Esophagus muscularis mucosa (tissue), 4 donors: ENCODE measurements at places on chromosomes 4 and X. TPM values are rescaled to one million over a fixed set of nuclear protein-coding genes. Genes with fewer than 3 reads are reported as not detected.

SPANXN4 gene
- total RNA-seq = not detected

PCDH19 gene
- total RNA-seq = 3.0 TPM

TLR6 gene
- total RNA-seq = 1.7 TPM

GRCh38 chr4:143391895-143392294 lies 55.2 kb downstream of the GAB1 start:
- H3K27ac ChIP-seq = peak overlapping the region; percentile 83
- H3K4me3 ChIP-seq = no peak overlapping the region
- DNase-seq = no peak
- H3K36me3 ChIP-seq = no peaks in the 10 kb centered on the region

GRCh38 chrX:70444326-70444945 lies at the start of gene DLG3:
DLG3 (plus strand) TSS chrX:70444835; CDS start chrX:70445202, 367 bp downstream.
- H3K36me3 ChIP-seq = no peaks in the 10 kb centered on the region
- no peak for DNase-seq
- peaks cover 12% of the 10 kb centered on the region for H3K27me3 ChIP-seq

SRPX2 gene
- 41.5 TPM for total RNA-seq

TENT5D gene
- total RNA-seq = not detected

- no peaks in the 10 kb centered on the region for H3K27me3 ChIP-seq
- H3K4me1 ChIP-seq = no peaks in the 10 kb centered on the region
- H3K4me3 ChIP-seq = no peak overlapping the region
- no peaks in the 10 kb centered on the region for H3K36me3 ChIP-seq
- no peak overlapping the region for H3K27ac ChIP-seq
These were observed 19.1 kb downstream of the MTNR1A start for GRCh38 chr4:186536285-186536684.

- no peak for DNase-seq
- H3K4me1 ChIP-seq = no peaks in the 10 kb centered on the region
- no peaks in the 10 kb centered on the region for H3K27me3 ChIP-seq
- H3K27ac ChIP-seq = no peak overlapping the region
- H3K36me3 ChIP-seq = no peaks in the 10 kb centered on the region
- H3K4me3 ChIP-seq = no peak overlapping the region
These were observed 112.7 kb upstream of the DUSP21 start for GRCh38 chrX:44731160-44731559.

DNA sequence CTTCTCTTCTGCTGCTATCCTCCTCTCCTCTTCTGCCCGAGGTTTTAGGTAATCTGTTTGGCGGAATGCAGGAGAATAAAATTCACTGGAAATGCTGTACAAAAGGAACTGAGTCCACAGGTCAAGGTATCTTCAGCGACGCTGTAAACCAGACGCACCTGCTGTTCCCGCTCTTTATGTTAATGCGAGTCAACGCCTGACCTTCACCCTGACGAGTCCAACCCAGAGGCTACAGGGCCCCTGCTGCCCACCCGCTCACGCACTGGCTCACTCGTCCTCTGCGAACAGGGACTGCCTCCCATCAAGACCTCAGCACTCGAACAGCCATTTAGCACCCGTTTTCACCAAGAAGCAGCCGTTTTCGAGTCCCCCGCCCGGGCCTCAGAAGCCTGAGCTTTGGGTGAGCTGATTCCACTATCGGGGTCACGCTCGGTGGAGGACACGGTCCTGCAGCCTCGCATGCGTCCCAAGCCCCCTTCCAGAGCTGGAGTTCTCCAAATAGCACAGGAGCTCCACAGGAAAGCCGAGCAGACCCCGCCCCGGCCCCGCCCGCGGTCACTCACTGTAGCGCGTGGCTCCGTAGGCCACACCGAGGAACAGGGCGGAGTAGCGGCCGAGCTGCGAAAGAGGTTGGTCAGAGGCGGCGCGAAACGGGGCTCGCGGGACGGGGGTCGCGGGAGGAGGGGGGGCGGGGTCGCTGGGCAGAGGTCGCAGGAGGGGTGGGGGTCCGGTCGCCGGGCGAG lies 556 bp downstream of the ATP5ME start:
- H3K27ac ChIP-seq = peak overlapping the region; percentile 97
- peak overlapping the region; percentile 96 for H3K4me3 ChIP-seq
- no peaks in the 10 kb centered on the region for H3K27me3 ChIP-seq
- H3K36me3 ChIP-seq = peaks cover 18% of the 10 kb centered on the region
- H3K4me1 ChIP-seq = peaks cover 17% of the 10 kb centered on the region

- no peak for DNase-seq
- H3K36me3 ChIP-seq = no peaks in the 10 kb centered on the region
- H3K4me3 ChIP-seq = peak within 1 kb of the TSS; percentile 81
- H3K4me1 ChIP-seq = peaks cover 29% of the 10 kb centered on the region
These were observed at the start of gene ZNF827 for GRCh38 chr4:145938618-145939440. ZNF827 (minus strand) TSS chr4:145938823; CDS start chr4:145938407, 416 bp downstream.

DNA sequence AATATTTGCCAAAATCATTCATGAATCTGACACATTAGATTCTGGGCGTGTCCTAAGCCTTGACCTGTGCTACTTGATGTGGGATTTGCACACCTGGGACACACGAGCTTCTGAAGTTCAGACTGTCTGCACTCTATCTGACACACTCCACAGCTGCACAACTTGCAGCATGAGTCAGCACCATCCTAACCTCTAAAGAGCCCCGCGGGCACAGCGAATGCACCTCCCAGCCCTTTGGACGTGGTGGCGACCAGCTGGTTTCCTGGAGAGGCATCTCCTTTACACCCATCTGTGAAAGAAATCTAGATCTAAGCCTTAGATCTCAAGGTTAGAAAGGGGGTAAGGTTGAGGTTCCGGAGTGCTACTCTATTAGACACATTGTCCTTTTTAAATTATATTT lies 69.2 kb downstream of the SORBS2 start:
- DNase-seq = peak; percentile 55
- no peak overlapping the region for H3K4me3 ChIP-seq
- H3K4me1 ChIP-seq = peaks cover 27% of the 10 kb centered on the region
- no peaks in the 10 kb centered on the region for H3K27me3 ChIP-seq
- no peak overlapping the region for H3K27ac ChIP-seq

DNA sequence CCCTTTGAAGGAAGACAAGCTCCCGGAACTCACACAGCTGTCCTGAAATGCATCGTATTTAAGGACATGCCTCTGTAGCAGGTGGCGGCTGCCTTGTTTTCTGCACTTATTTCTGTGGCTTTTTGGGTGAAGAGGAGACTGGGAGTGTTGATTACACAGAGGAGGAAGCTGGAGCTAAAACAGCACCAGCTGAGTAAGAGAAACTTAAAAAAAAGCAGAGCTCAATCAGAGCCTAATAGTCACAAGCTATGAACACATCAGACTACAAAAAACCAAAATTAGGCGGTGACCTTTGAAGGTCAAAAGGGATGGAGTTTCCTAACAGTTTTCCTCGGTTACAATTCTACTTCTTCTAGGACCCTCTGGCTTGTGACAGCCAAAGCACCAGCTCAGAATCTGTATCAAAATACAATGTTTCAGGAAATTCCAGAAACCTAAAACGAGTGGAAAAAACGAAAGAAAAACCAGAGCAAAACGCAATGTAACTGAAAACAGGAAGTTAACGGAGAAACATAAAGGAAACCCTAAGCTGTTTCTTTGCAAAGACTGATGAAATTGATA lies 13.5 kb downstream of the PRKX start:
- no peaks in the 10 kb centered on the region for H3K36me3 ChIP-seq
- H3K27ac ChIP-seq = peak overlapping the region; percentile 51
- H3K4me3 ChIP-seq = peak overlapping the region; percentile 32
- no peaks in the 10 kb centered on the region for H3K27me3 ChIP-seq

EIF4E gene
- total RNA-seq = 78.7 TPM

CCSER1 gene
- total RNA-seq = 5.0 TPM

PRSS12 gene
- under 0.01 TPM for total RNA-seq

DNA sequence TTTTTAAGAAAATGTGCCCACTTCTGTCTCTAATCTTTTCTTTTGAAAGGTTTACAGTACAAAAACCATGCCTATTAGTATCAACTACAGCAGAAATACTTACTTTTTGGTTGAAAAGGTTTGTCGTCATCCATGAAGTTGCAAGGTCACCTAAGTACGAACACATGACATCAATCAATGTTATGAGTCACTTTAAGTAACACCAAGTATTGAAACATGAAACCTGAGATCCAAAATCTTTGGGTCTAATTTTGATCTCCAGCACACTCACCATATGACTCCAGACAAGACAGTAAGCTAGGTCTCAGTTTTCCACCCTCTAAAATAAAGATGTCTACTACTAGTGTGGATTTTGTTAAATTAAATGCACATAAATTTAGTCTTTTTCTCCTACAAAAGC lies 8.4 kb downstream of the ZNF280C start:
- no peaks in the 10 kb centered on the region for H3K4me1 ChIP-seq
- no peak overlapping the region for H3K27ac ChIP-seq
- no peaks in the 10 kb centered on the region for H3K36me3 ChIP-seq
- no peak for DNase-seq
- H3K27me3 ChIP-seq = no peaks in the 10 kb centered on the region

DNA sequence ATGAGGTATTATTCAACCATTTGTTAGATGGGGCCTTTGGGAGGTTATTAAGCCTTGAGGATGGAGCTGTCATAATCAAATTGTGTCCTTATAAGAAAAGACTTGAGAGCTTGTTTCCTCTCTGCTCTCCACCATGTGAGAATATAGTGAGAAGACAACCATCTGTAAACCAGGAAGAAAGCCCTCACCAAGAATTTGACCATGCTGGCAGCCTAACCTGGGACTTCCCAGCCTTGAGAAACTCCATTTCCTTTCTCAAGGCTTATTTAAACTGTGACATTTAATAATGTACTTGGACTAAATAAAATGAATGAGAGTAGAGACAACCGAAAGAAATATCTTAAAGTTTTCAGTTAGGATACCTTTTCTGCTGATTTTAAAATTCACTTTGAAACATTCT lies 83.7 kb upstream of the GC start:
- H3K27me3 ChIP-seq = no peaks in the 10 kb centered on the region
- no peak overlapping the region for H3K4me3 ChIP-seq
- H3K27ac ChIP-seq = no peak overlapping the region
- no peaks in the 10 kb centered on the region for H3K4me1 ChIP-seq
- no peak for DNase-seq

DNA sequence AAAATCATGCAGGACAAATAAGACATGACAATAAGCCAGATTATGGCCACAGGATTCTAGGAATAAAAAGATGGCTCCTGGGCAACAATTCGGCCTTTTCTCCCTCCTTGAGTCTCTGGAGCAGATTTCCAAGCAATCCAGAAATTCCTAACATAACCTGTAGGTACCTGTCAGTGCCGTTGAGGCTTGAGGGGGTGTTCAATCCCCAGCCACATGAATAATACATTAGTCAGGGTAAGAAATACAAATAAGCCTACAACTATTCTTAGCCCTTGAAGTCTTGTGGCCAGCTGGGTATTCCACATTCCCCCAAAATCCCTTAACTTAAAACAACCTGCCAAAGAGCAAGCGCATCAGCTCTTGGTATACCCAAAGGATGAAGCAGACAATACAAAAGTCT lies 9.7 kb downstream of the CXorf38 start:
- no peak for DNase-seq
- H3K36me3 ChIP-seq = peaks cover 32% of the 10 kb centered on the region
- H3K27me3 ChIP-seq = no peaks in the 10 kb centered on the region
- peaks cover 11% of the 10 kb centered on the region for H3K4me1 ChIP-seq
- no peak overlapping the region for H3K4me3 ChIP-seq

ADAM29 gene
- not detected for total RNA-seq

ARSD gene
- 20.3 TPM for total RNA-seq

DNA sequence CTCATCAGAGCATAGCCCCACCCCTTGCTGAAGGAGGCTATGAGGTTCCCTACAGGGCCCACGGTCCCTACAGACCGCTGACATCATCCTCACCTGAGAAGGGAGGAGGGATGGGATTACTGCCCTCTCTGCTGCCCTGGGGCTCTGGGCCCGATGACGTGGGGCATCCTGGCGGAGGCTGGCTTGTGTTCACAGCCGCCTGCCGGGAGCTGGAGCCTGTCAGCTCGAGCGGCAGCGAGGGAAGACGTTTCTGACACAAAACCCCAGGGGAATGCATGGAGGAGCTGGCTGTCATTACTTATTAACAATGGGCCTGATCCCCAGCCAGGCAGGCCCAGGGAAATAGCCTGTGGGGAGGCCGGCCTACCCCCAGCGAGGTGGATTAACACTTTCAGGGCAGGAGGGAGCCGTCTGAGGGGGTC lies 106.6 kb upstream of the ATP6AP2 start:
- no peaks in the 10 kb centered on the region for H3K36me3 ChIP-seq
- H3K27me3 ChIP-seq = no peaks in the 10 kb centered on the region
- H3K4me1 ChIP-seq = peaks cover 11% of the 10 kb centered on the region
- H3K4me3 ChIP-seq = no peak overlapping the region

FOXR2 gene
- not detected for total RNA-seq

ANAPC4 gene
- total RNA-seq = 17.2 TPM

DNA sequence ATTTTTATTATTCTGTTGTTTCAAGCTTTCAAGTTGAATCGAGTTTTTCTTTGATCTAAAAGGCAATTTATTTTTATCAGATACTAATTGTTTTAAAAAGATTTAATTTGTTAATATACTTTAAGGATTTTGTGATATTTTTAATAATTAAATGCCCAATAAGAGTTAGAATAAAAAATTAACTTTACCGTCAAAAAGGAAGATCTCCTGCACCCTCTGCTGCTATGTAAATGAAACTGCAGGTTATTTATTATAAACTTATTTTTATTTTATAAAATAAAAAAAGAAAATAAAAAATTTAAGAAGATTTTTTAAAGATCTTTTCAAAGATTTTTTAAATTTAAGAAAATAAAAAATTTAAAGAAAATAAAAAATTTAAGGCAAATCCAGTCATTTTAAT lies 166.1 kb downstream of the CCSER1 start:
- no peaks in the 10 kb centered on the region for H3K27me3 ChIP-seq
- H3K4me1 ChIP-seq = no peaks in the 10 kb centered on the region
- no peaks in the 10 kb centered on the region for H3K36me3 ChIP-seq
- H3K27ac ChIP-seq = no peak overlapping the region

GRCh38 chr4:76001700-76002099 lies 5.6 kb downstream of the CXCL9 start:
- no peak overlapping the region for H3K27ac ChIP-seq
- no peaks in the 10 kb centered on the region for H3K36me3 ChIP-seq
- H3K27me3 ChIP-seq = no peaks in the 10 kb centered on the region
- peak; percentile 12 for DNase-seq

GRCh38 chr4:138216272-138216867 lies 25.8 kb downstream of the SLC7A11 start:
- H3K4me1 ChIP-seq = no peaks in the 10 kb centered on the region
- DNase-seq = no peak
- no peaks in the 10 kb centered on the region for H3K27me3 ChIP-seq
- no peak overlapping the region for H3K27ac ChIP-seq

FGF13 gene
- 8.3 TPM for total RNA-seq

- H3K27me3 ChIP-seq = no peaks in the 10 kb centered on the region
- H3K4me1 ChIP-seq = no peaks in the 10 kb centered on the region
- no peak overlapping the region for H3K27ac ChIP-seq
- no peaks in the 10 kb centered on the region for H3K36me3 ChIP-seq
- no peak overlapping the region for H3K4me3 ChIP-seq
These were observed 975.4 kb upstream of the NDST4 start for GRCh38 chr4:116088771-116089170.

KCTD8 gene
- total RNA-seq = 0.66 TPM

DNA sequence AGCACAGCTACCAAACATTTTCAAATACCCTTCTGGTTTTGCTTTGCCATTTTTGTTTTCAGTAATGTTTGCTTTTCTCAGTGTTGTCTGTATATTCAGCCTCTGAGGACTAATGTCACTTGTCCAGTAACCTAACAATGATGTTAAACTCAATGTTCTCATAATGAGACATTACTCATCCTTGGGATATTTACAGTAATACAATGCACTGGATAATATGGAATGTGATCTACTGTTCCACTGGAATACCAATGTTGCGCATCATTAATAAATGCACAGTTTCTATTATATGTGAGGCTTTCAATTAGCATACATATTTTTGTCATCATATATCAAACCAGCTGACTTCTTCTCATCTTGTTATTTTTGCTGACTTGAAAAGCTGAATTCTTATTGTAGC lies 259.1 kb downstream of the SH2D1A start:
- no peaks in the 10 kb centered on the region for H3K4me1 ChIP-seq
- no peaks in the 10 kb centered on the region for H3K27me3 ChIP-seq
- no peaks in the 10 kb centered on the region for H3K36me3 ChIP-seq
- no peak for DNase-seq
- H3K27ac ChIP-seq = no peak overlapping the region
- H3K4me3 ChIP-seq = no peak overlapping the region
